Stimulated activated CD8-positive, alpha-beta memory T cell treated with anti-CD3 and anti-CD28 coated beads, Interleukin-15, amount 100 ng/mL, for 24 hours (primary cell): ENCODE measurements at places on chromosomes 7 and 10.
A peak's percentile ranks its signal among the peaks of the same experiment; 100 is the strongest.

DNA sequence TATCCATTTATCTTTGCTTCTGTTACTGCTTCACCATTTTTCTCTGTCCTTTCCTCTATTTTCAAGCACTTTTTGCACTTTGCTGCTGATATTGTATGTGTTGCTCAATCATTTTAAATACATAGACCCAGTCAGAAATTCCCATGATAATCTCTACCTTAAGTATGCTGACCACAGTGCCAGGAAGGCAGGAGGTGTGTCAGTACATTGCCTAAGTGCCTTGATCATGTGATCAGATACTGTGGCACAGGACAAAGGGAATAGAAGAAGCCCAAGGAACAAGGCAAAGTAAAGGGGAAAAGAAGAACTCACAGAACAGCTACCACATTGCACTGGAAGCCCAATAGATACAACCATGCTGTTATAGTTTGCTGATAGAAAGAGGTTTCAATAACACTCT lies 53.7 kb upstream of the CD36 start:
- no peak for DNase-seq

DNA sequence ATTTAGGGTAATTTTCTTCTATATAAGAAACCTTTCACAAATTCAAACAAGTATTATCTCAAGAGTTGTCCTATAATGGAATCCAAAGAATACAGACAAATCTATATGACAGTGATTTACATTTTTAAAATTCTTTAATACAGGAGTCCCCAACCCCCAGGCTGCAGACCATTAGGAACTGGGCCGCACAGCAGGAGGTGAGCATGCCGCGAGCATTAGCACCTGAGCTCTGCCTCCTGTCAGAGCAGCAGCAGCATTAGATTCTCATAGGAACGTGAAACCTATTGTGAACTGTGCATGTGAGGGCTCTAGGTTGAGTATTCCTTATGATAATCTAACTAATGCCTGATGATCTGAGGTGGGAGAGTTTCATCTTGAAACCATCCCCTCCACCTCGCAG lies 37.7 kb downstream of the SNX13 start:
- no peak for DNase-seq

- no peak for DNase-seq
Observed at GRCh38 chr7:104983076-104983577, 30.9 kb upstream of the KMT2E start.

DNA sequence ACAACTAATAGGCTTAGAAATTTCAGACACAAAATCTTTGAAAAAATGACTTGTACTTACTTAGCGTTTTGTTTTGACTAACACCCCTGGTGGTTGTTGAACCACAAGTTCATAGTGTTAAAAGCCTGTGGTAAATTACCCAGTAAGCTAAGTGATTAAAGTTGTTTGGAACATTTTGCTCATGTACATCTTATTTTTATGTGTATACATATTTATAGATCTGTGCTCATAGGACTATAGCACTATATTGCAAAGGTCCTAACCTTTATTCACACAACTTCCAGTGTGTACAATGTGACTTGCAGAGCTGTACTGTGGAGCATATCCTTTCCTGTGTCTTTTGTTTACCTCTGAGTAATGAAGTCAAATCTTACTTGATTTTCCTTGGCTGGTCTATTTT lies 79.6 kb downstream of the BMPR1A start:
- no peak for DNase-seq

DNA sequence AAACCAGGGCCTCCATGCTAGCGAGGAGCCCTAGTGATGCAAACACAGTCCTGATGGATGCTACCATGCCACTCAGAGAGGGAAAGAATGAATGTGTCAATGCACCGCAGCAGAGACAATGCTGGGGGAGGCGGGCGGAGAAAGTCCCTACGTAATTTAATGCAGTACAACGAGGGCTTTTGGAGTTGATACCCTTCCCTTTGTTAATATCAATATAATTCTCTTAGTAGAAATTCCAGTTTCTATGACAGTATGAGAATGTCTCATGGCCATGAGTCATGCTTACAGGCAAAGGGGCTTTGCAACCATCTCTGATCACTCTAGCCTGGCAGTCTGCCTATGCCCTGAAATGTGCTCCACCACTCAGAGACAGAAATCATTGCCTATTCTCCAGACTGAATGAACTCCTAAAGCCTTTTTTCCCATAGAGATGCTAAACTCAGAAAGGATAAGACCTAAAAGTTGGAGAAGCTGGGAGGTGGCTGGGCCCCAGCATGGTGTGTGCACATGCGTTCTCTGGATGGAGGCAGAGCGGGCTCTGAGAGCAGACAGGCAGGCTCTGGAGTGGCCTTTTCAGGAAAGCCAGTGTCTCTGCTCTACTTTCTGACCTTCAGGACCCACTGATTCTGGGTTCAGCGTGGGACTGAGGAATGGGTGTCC lies 20.3 kb upstream of the GIMAP2 start:
- DNase-seq: no peak

DNA sequence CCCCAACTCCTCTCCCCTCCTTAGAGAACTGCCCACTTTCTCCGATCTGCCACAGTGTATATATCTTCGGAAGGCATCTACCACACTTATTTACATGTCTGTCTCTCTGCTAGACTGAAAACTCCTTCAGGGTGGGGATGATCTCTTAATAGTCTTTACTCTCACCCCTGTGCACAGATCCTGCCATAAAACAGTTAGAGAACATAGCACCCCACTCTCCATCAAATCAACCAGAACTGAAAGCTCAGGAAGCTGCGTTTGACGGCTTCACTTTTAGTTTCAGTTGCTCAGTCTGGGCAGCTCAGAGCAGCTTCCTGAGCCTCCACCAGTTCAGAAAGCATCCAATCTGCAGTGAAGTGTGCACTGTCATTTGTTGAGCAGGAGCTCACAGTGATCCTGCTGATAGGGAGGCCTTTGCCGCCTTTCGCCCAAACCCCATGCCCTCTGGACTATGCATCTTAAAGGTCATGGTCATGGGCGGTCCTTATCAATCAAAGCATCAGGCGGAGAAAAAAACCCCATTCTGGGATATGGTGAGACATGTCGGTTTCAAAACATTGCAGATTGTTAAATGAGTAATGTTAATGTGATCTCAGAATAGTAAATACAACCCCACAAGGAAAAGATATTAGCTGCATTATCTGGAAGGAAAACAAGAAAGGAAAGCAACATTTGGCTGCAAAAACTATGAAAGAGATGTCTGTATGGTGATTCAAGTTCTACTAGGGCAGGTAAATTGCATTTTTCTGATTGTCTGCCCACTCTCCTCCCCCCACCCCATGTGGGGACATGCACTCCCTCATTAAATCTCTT lies 167.1 kb upstream of the ADO start:
- DNase-seq: peak; percentile 21

- DNase-seq: no peak
Observed at GRCh38 chr7:26370011-26370410, 78.3 kb downstream of the SNX10 start.

- no peak for DNase-seq
Observed at GRCh38 chr10:101355072-101355706, 1.2 kb downstream of the BTRC start.

- no peak for DNase-seq
Observed at GRCh38 chr7:114070246-114070645, 151.4 kb upstream of the PPP1R3A start.

DNA sequence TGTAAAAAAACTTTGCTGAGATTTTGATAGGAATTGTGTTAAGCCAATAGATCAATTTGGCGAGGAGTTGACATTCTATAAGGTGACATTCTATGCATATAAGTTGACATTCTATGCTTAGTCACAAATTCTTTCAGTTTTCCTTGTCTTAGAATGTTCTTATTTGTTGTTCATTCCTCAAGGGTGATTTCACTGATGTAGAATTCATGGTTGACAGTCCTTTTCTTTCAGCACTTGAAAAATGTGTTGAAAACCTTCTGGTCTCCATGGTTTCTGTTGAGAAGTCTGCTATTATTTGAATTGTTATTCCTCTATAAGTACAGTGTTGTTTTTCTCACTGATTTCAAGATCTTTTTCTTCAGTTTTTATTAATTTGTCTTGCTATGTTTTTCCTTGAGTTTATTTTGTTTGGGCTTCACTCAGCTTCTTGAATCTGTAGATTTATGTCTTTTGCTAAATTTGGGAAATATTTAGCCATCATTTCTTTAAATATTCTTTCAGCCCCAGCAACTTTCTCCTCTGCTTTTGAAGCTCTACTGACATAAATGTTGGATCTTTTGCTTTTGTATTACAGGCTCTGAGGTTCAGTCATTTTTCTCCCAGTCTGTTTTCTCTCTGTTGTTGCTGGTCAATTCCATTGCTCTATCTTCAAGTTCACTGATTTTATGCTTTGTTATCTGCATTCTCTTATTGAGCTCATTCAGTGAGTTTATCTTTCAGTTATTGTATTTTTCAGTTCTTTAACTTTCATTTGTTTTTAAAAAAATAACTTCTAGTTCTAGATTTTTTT lies 154.9 kb downstream of the SDK1 start:
- no peak for DNase-seq

DNA sequence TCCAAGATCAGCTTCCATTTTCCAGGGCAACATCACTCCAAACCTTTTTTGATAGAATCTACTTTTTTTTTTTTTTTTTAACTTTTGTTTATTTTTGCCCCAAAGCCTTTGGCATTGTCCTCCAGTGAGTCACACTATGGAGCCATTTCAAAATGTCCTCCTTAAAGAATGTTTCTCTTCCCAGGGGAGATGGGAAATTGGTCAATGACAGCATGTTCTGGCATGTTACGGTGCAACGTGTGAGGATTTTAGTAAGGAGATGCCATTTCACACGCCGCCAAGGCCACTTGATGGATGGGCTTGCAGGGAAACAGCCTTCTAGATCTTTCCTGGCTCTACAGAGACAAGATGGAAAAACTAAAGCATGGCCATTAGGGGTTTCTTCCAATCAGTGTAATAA lies 30.7 kb upstream of the TRIL start:
- no peak for DNase-seq

- no peak for DNase-seq
Observed at GRCh38 chr10:102731222-102731800, 12.4 kb upstream of the WBP1L start.

DNA sequence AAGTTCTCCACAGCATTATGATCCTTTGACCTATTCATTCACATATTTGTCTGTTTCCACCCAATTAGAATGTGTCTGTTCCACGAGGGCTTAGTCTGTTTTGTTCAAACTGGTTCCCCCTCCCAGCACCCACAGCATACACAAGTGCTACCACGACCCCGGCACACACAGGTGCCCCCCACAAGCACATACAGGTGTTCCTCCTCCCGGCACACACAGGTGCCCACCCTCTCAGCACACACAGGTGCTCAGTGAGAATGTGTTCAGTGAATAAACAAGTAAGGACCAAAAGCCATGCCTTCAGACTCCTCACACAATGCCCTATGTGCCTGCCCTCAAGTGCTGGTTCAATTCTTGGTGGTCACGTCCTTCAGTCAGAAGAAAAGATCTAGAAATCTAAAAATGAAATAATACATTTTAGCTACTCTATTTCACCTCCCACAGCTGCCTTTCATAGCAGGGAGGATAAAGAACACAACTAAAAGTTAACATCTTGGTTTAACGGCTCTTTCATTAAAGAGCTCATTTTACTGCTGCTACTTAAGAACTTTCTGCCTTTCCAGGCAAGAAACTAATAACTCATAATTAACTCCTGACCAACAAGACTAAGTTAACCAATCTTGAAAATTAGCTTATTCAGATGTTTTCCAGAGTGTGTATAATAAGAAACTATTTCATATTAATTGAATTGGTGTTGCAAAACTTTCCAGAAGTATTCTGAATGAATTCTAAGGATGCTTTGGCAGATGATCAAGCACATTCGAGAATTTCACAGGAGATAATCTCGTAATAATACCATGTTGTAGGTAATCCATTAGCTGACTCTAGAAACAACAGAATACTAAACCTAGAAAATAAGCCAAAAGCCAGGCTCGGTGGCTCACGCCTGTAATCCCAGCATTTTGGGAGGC lies 2.3 kb downstream of the DNMBP start:
- no peak for DNase-seq

- DNase-seq: no peak
Observed at GRCh38 chr10:100636848-100637553, 101.3 kb downstream of the HIF1AN start.

GRCh38 chr10:100372415-100373297 lies 25.6 kb downstream of the SCD start:
- DNase-seq: no peak

DNA sequence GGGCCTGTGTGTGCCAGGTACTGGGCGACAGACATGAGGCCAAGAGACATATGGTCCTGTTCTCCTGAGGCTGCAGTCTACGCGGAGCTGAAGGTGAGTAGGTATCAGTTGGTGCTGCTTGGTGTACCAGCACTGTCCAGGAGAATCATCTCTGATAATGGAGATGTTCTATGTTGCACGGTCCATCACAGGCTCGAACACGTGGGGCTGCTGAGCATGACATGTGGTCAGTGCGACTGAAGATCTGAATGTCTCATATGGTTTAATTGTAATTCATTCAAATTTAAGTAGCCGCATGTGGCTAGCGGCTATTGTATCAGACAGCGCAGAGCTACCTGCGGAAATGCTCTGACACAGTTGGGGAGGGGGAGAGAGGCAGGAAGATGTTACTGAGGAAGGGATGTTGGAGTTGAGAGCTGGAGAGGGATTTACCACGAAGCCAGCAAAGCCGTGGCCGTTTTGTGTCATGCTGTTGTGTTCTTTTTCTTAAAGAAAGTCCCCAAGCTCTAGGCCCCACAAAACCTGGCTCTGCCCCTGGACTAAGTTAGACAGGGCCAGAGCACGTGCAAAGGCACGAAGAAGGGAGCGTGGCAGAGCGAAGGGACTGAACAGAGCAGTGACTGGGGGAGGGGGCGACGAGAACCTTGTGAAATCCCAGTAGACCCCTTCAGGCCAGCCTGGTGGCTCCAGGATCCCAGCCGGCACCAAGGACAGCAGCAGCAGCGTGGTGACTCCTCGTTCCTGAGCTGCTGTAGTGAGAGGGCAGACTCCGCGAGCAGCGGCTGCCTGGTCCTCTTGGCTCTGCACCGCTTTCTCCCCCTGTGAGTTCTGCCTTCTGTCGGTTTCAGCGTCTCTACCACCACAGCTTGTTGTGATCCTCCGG lies 20.0 kb downstream of the SMKR1 start:
- DNase-seq: no peak

GRCh38 chr7:83695128-83695960 lies 46.4 kb upstream of the SEMA3E start:
- no peak for DNase-seq

GRCh38 chr10:44716470-44717015 lies 194.6 kb upstream of the TMEM72 start:
- DNase-seq: no peak

- DNase-seq: no peak
Observed at GRCh38 chr7:84678841-84679240, 484.3 kb upstream of the SEMA3A start.

DNA sequence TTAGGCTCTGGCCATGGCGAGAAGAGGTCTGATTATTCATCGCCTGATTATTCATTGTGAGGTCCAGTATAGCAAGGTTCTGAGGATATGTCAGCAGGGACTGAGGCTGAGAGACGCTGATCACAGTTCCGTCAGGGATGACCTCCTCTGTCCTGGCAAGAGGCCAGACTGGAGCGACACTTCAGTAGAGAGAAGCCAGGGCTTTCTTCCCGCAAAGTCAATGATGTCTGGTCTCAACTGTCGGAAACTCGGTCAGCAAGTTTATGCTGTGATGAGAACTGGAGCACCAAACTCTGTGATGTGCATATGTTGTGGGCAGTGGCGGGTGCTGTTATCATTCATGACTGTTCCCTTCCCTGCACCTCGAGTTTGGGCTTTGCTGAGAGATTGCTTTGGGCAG lies 29.0 kb upstream of the GNA12 start:
- DNase-seq: no peak

GRCh38 chr7:51135576-51135975 lies 181.0 kb downstream of the COBL start:
- no peak for DNase-seq

GRCh38 chr7:70446448-70447143 lies 685.3 kb upstream of the GALNT17 start:
- no peak for DNase-seq
